Thoracic aorta (tissue), 2 donors: ENCODE measurements at places on chromosomes 13 and 19.

- no peaks in the 10 kb centered on the region for H3K27me3 ChIP-seq
- no peaks in the 10 kb centered on the region for H3K4me1 ChIP-seq
- DNase-seq, result no peak
- H3K36me3 ChIP-seq, result no peaks in the 10 kb centered on the region
- H3K4me3 ChIP-seq, result no peak overlapping the region
Observed at GRCh38 chr13:30169442-30169841, 137.9 kb downstream of the KATNAL1 start.

DNA sequence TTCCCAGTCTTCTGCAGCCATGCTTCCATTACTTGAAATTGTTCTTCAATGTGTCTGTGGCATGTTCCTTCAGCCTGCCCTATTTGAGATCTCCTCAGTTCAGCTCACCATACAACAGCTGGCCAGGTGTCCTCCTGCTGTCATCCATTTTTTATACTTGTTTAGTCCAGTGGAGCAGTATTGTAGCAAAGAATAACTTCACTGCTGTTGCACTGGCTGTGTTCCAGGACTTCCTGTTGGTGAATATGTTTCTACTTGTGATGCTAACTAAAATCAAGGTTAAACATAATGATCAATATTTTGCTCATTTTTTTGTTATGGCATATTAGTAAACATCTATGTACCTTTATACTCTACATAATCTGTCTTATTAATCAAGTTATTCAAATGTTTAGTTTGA, 1394.1 kb downstream of the PCDH9 start:
- no peaks in the 10 kb centered on the region for H3K36me3 ChIP-seq
- DNase-seq, result no peak
- H3K4me3 ChIP-seq, result no peak overlapping the region
- H3K27ac ChIP-seq, result no peak overlapping the region
- peaks cover under 1% of the 10 kb centered on the region for H3K4me1 ChIP-seq
- no peaks in the 10 kb centered on the region for H3K27me3 ChIP-seq

- no peaks in the 10 kb centered on the region for H3K4me1 ChIP-seq
- no peaks in the 10 kb centered on the region for H3K36me3 ChIP-seq
- no peaks in the 10 kb centered on the region for H3K27me3 ChIP-seq
Observed at GRCh38 chr19:51811344-51811743, 16.4 kb downstream of the FPR3 start.

GRCh38 chr19:15456871-15457700, 7.3 kb downstream of the RASAL3 start:
- no peak for DNase-seq
- no peaks in the 10 kb centered on the region for H3K36me3 ChIP-seq
- H3K27ac ChIP-seq, result no peak overlapping the region
- H3K4me1 ChIP-seq, result peaks cover 27% of the 10 kb centered on the region
- peaks cover 9% of the 10 kb centered on the region for H3K27me3 ChIP-seq
- peak overlapping the region; percentile 27 for H3K4me3 ChIP-seq

DNA sequence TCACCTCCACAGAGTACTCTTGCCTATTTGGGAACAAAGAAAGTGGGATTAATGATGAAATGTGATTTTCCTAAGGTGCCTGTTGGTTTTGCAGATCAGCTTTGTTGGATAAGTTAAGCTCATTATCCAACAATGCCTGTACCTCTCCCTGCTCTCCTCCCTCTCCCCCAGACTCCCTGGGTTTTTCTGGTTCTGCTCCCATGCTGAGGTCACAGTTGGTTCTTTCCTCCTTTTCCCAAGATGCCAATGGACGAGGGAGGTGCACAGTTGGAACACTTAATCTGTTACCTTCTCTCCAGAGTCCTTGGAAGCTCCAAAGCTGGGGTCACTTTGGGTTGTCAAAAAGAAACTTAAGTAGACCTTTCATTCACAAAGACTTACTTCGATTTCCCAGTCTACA, 1.6 kb downstream of the OXGR1 start:
- H3K4me1 ChIP-seq, result peaks cover 5% of the 10 kb centered on the region
- no peak overlapping the region for H3K27ac ChIP-seq
- no peak for DNase-seq
- H3K36me3 ChIP-seq, result no peaks in the 10 kb centered on the region
- H3K27me3 ChIP-seq, result no peaks in the 10 kb centered on the region
- no peak overlapping the region for H3K4me3 ChIP-seq

DNA sequence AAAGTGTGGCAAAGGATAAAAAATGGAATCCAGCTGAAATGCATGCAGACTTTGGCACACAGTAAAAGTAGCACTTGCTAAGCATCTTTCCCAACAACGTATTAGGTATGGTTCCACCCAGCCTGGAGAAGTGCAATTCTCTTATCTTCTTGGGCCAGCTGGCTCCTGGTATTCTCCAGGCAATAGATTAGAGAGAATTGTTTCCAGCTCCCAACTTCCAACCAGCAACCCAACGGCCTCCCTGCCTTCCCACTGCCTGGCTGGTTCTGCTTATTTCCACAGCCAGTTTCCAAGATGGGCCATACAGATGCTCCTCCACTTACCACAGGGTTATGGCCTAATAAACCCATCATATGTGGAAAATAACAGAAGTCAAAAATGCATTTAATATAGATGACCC, 133.4 kb downstream of the OXGR1 start:
- no peak for DNase-seq
- H3K4me3 ChIP-seq, result no peak overlapping the region
- H3K27ac ChIP-seq, result no peak overlapping the region
- H3K27me3 ChIP-seq, result no peaks in the 10 kb centered on the region
- no peaks in the 10 kb centered on the region for H3K4me1 ChIP-seq

- no peak overlapping the region for H3K27ac ChIP-seq
- DNase-seq, result no peak
- H3K4me3 ChIP-seq, result no peak overlapping the region
Observed at GRCh38 chr13:29940715-29941114, 90.3 kb upstream of the UBL3 start.

DNA sequence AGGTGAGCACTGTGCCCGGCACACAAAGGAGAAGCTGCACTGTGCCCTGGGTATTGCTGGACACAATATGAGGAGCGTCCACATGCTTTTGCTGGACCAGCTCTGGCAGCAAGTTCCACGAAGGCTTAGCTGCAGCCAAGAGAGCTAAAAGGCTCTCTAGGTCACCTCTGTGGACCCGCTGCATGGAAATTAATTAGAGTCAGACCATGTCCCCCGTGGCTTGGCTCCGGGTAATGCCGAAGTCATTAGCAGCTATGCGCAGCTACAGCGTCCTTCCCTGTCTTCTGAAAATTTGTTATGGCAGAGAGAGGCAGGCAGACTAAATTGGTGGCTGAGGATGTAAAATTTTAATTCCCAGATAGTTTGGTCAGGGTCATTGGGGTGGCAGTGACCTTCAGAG, 271.5 kb downstream of the SLC7A1 start:
- H3K27ac ChIP-seq, result no peak overlapping the region
- H3K36me3 ChIP-seq, result no peaks in the 10 kb centered on the region
- no peak for DNase-seq
- H3K27me3 ChIP-seq, result no peaks in the 10 kb centered on the region
- no peak overlapping the region for H3K4me3 ChIP-seq

- H3K27ac ChIP-seq, result no peak overlapping the region
- no peak overlapping the region for H3K4me3 ChIP-seq
- peaks cover 14% of the 10 kb centered on the region for H3K4me1 ChIP-seq
- no peaks in the 10 kb centered on the region for H3K27me3 ChIP-seq
Observed at GRCh38 chr13:114320065-114320464, 5.8 kb downstream of the CHAMP1 start.

DNA sequence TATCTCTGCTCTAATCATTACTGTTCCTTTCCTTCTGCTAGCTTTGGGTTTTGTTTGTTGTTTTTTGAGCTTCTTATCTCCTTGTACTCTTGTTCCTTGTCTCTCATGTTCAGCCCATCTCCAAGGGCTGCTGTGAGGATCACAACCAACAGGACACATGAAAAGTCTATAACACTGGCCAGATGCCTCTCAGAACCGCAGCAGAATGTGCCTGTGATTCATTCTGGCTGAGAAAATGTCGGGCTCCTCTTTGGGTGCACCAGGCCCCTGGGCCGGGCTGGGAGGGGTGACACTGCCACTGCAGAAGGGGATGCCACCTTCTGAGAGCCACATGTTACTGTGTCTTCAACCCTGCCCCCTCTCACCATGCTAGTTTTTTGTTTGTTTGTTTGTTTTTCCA, 48.0 kb downstream of the GGACT start:
- no peaks in the 10 kb centered on the region for H3K36me3 ChIP-seq
- no peak overlapping the region for H3K4me3 ChIP-seq

DNA sequence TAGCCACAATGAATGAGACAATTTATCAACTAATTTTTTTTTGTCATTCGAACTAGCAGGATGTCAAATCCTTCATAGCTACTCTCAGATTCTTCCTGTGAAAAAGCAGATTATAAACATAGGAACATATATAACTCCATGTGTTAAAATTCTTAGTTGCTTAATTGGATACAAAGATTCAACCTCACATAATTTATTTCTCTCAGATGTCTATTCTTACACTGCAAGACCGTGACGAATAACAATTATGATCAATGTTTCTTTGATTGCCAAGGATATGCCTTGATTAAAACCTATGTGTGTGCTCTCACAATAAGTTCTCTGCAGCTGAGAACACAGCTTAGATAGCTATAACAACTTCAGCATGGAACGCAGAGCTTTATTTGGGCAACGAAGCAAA, 872.7 kb downstream of the PCDH9 start:
- H3K4me1 ChIP-seq, result no peaks in the 10 kb centered on the region
- H3K4me3 ChIP-seq, result no peak overlapping the region
- H3K27me3 ChIP-seq, result no peaks in the 10 kb centered on the region
- H3K36me3 ChIP-seq, result no peaks in the 10 kb centered on the region
- no peak for DNase-seq
- H3K27ac ChIP-seq, result no peak overlapping the region

DNA sequence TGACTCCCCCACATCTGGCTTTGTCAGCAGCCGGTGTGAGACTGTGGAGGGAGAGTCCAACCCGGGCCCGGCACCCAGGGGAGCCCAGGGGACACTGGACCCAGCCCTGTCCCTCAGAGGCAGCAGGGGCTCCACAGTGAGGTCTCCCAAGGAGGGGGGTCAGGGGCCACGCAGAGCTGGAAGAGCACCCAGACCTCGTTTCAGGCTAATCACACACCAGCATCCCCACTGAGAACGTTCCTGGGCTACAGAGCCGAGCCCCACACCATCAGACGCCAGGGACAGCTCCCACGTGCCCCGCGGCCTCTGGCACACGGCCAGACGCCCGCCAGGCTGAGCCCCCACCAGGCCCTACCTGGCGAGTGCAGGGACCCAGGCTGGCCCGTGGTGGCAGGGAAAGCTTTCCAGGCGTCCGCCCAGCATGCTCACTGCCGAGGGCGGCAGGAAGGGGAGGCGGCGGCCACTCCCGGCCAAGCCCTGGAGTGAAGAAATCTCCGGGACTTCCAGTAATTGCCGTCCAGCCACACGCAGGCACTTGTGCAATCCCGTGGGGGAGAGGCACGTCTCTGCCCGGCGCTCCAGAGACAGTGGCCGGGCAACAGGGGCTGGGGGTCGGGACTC, 19.2 kb downstream of the SBNO2 start:
- H3K27me3 ChIP-seq, result no peaks in the 10 kb centered on the region
- H3K27ac ChIP-seq, result peak overlapping the region; percentile 86
- peaks cover 6% of the 10 kb centered on the region for H3K36me3 ChIP-seq

- no peaks in the 10 kb centered on the region for H3K4me1 ChIP-seq
- H3K4me3 ChIP-seq, result no peak overlapping the region
- H3K27me3 ChIP-seq, result no peaks in the 10 kb centered on the region
- no peaks in the 10 kb centered on the region for H3K36me3 ChIP-seq
Observed at GRCh38 chr13:97946951-97947588, 6.4 kb upstream of the IPO5 start.

DNA sequence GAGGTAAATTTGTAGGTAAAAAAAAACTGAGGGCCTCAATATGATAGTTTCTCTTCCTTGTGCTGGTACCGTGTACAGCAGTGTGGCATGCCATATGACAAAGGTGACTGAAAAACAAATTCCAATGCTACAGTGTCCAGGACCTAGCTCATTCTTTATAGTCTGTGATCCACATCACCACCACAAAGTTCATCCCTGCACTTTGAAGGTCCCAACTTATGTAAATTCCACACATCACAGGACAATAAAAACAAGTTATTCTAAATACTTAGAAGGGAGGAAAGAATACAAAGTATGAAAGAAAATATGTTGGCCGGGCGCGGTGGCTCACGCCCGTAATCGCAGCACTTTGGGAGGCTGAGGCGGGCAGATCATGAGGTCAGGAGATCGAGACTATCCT, 314.6 kb upstream of the SGCG start:
- H3K4me1 ChIP-seq, result no peaks in the 10 kb centered on the region
- no peaks in the 10 kb centered on the region for H3K36me3 ChIP-seq
- H3K4me3 ChIP-seq, result no peak overlapping the region
- H3K27ac ChIP-seq, result no peak overlapping the region
- no peak for DNase-seq

DNA sequence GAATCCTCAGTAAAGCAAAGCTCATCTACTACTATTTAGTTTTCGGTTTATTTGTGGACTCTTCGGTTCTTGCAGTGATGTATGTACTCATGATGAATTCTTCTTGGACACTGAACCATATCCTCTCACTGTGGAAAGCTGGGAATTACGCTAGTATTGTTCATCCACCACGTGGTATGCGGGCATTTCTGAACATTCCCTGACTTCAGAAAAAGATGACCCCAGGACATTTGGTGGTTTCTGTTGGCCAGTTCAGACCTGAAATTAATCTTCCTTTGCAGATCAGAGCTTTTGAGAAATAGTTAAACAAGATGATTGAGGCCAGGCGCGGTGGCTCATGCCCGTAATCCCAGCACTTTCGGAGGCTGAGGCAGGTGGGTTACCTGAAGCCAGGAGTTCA, 25.3 kb upstream of the FBN3 start:
- no peaks in the 10 kb centered on the region for H3K27me3 ChIP-seq
- H3K4me3 ChIP-seq, result no peak overlapping the region
- DNase-seq, result no peak
- H3K4me1 ChIP-seq, result no peaks in the 10 kb centered on the region
- no peak overlapping the region for H3K27ac ChIP-seq

DNA sequence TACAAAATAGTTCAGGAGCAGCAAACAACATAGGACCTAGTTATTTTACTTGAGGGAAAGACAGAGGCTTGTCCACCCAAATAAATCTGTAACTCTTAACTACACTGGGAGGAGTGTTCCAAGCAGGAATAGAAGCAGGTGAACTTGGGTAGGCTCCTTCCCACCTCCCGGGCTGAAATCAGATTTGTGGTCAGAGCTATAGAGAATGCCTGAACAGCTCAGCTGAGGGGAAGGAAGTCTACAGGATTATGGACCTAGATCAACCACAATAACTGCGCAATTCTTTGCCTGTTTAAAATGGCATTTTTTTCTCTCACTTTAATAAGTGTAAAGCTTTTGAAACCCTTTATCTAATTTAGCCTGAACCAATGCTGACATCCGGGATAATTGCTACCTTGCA, 73.5 kb upstream of the IRS2 start:
- no peaks in the 10 kb centered on the region for H3K36me3 ChIP-seq
- no peaks in the 10 kb centered on the region for H3K27me3 ChIP-seq
- no peak overlapping the region for H3K4me3 ChIP-seq
- no peak overlapping the region for H3K27ac ChIP-seq
- no peaks in the 10 kb centered on the region for H3K4me1 ChIP-seq

DNA sequence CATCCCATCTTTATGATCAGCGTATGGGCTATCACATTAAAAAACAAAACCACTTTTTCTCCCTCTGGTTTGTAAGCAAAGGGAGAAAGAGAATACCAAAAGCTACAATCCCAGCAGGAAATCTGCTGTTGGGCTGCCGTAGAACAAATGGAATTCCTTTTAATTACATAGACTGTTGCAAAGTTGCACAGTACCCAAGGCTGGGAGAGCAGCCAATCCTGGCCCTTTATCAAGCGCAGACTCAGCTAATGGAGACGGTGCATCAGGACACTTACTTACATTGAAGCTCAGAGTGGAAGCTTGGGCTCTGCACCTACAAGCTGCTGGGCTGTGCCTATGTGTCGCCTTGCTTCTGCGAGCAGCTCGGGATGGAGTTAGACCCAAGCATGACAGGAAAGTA, 15.2 kb downstream of the CCNA1 start:
- H3K4me1 ChIP-seq, result no peaks in the 10 kb centered on the region
- no peak overlapping the region for H3K27ac ChIP-seq
- no peak for DNase-seq
- H3K4me3 ChIP-seq, result no peak overlapping the region
- H3K36me3 ChIP-seq, result no peaks in the 10 kb centered on the region
